ENCODE measurements at places on chromosomes 2 and 18. TPM values are rescaled to one million over a fixed set of nuclear protein-coding genes. Genes with fewer than 3 reads are reported as not detected.

Gene ZDBF2
- 20.8 TPM for total RNA-seq

Gene CYTIP
- total RNA-seq: 0.48 TPM

Gene RUFY4
- not detected for total RNA-seq

Gene MORN2
- total RNA-seq: 16.7 TPM

Gene GPR55
- 0.32 TPM for total RNA-seq

DNA sequence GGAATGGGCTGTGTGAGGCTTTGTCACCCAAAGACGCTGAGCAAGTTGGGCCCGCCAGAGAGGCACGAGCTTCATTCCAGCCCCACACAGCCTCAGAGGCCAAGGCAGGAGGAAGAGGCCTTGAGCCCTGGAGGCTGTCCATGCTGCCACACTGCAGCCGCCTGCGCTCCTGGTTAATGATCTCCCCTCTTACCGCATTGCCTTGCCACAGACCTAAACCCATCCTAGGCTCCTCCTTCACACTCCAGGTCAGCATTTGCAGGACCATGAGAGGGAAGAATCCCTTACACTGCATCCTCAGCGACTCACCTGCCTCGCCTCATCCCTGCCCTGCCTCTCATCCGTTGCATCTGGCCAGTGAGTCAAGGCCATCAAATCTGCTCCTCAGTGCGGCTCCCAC lies 24.6 kb downstream of the KIF3C start:
- no peaks in the 10 kb centered on the region for H3K36me3 ChIP-seq
- H3K4me1 ChIP-seq: no peaks in the 10 kb centered on the region
- no peak overlapping the region for H3K27ac ChIP-seq
- H3K4me3 ChIP-seq: no peak overlapping the region
- no peaks in the 10 kb centered on the region for H3K27me3 ChIP-seq

- H3K4me3 ChIP-seq: no peak overlapping the region
- no peak for DNase-seq
- H3K36me3 ChIP-seq: no peaks in the 10 kb centered on the region
- H3K4me1 ChIP-seq: no peaks in the 10 kb centered on the region
Observed at GRCh38 chr2:101899871-101900270, 91.9 kb upstream of the IL1R2 start.

DNA sequence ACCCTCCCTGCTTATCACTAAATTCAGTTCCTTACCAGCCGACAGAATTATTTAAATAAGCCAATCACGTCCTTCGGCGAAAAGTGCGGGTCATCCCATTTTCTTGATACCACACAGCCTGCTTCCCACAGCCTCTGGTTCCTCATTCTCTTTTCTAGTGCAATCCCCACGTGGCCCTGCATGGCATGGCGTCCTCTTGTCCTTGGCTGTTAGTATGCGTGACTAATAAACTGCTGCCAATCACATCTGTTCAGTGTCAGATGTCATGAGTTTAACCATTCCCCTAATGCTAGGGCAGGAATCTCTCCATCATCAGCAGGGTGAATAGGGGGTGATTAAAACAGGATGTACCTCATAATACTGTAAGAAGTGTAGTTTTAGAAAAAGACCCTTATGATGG lies 62.8 kb upstream of the TSPYL6 start:
- no peaks in the 10 kb centered on the region for H3K36me3 ChIP-seq
- H3K4me3 ChIP-seq: no peak overlapping the region
- H3K27ac ChIP-seq: no peak overlapping the region

- no peaks in the 10 kb centered on the region for H3K27me3 ChIP-seq
- no peaks in the 10 kb centered on the region for H3K4me1 ChIP-seq
- no peak for DNase-seq
- H3K27ac ChIP-seq: no peak overlapping the region
- no peaks in the 10 kb centered on the region for H3K36me3 ChIP-seq
Observed at GRCh38 chr2:107278672-107279071, 392.7 kb upstream of the ST6GAL2 start.

GRCh38 chr2:56089931-56090330 lies 93.9 kb upstream of the CCDC85A start:
- H3K27me3 ChIP-seq: no peaks in the 10 kb centered on the region
- H3K27ac ChIP-seq: no peak overlapping the region
- H3K4me3 ChIP-seq: no peak overlapping the region
- no peaks in the 10 kb centered on the region for H3K36me3 ChIP-seq

DNA sequence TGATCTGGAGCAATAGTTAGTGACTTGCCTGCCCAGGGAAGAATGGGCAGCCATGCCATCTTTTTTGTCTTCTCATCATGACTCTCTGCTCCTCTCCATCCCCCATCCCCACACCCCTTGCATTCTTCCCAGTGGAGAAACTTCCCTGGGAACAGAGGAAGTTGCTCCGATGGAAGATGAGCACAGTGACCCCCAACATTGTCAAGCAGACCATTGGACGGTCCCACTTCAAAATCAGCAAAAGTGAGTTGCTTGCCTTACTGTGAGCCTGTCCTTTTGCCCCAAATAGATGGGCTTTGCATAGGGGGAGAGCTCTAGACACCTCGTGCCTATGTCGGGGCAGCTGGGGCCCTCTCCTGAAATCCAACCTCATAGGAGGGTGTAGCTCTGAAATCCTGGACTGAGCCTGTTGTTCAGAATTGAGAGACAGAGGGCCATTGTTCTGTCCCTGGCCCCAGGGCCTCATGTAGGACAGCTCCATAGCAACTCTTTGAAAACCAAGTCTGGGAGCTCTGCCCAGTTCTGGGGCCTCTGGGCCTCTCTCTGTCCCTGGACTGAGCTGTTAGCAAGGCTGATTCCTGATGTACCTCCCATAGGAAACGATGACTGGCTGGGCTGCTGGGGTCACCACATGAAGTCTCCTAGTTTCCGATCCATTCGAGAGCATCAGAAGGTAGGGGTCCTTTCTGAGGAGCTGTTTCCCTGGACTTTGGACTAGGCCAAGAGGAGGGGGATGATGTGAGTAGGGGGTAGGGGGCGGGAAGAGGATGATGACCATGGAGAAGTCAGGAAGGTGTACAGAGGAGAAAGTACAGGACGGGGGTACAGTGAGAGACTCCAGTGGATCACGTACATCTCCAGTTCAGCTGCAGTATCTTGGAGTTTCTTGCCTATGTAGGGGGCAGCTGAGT lies 35.2 kb downstream of the TTLL4 start:
- H3K4me1 ChIP-seq: peaks cover 12% of the 10 kb centered on the region
- H3K36me3 ChIP-seq: peaks cover 72% of the 10 kb centered on the region
- H3K27me3 ChIP-seq: no peaks in the 10 kb centered on the region
- H3K27ac ChIP-seq: no peak overlapping the region
- H3K4me3 ChIP-seq: no peak overlapping the region
- no peak for DNase-seq

- DNase-seq: no peak
- no peaks in the 10 kb centered on the region for H3K27me3 ChIP-seq
- H3K4me3 ChIP-seq: no peak overlapping the region
- H3K27ac ChIP-seq: no peak overlapping the region
- no peaks in the 10 kb centered on the region for H3K36me3 ChIP-seq
Observed at GRCh38 chr2:23280401-23280800, 104.6 kb upstream of the KLHL29 start.

GRCh38 chr2:152243761-152244640 lies 68.4 kb upstream of the STAM2 start:
- H3K36me3 ChIP-seq: no peaks in the 10 kb centered on the region
- H3K4me3 ChIP-seq: no peak overlapping the region
- H3K27ac ChIP-seq: no peak overlapping the region

DNA sequence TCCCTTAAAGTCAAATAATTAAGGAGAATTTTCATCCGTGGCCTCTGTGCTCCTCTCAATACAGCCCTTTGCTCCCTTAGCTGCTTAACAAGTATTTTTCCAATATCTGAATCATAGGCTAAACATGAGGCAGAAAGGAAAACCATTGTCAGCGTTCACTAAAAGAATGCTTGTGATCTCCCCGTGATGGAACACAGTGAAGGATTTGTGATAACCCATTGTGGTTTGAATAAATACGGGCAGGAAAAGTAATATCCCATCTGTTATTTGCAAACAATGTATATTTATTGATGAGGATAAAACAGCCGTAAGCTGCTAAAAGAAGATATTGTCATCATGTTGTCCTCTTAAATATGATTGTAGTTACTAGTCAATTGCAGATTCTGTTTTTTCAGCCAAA lies 258.1 kb downstream of the NAPG start:
- no peaks in the 10 kb centered on the region for H3K4me1 ChIP-seq
- no peak overlapping the region for H3K4me3 ChIP-seq
- H3K27me3 ChIP-seq: no peaks in the 10 kb centered on the region
- DNase-seq: no peak
- H3K27ac ChIP-seq: no peak overlapping the region
- no peaks in the 10 kb centered on the region for H3K36me3 ChIP-seq

DNA sequence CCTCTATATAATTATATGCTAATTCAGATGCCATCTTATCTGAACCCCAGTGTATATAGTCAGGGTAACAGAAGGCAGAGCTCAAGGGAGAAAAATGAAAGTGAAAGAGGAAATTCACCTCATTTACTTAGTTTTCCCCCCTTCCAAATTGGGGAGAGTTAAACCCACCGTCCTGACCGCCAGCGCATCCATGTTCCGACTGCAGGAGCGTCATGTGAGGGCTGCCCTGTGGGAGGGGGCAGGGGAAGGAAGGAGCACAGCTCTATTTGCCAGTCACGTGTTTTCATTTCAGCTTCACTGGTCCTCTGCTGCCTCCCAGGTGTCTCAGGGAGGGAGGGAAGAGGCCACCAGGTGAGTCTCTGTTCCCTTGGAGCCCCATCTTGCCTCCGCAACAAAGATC lies 13.2 kb downstream of the CNNM4 start:
- no peaks in the 10 kb centered on the region for H3K27me3 ChIP-seq
- peaks cover 25% of the 10 kb centered on the region for H3K4me1 ChIP-seq
- H3K4me3 ChIP-seq: no peak overlapping the region
- H3K36me3 ChIP-seq: no peaks in the 10 kb centered on the region

DNA sequence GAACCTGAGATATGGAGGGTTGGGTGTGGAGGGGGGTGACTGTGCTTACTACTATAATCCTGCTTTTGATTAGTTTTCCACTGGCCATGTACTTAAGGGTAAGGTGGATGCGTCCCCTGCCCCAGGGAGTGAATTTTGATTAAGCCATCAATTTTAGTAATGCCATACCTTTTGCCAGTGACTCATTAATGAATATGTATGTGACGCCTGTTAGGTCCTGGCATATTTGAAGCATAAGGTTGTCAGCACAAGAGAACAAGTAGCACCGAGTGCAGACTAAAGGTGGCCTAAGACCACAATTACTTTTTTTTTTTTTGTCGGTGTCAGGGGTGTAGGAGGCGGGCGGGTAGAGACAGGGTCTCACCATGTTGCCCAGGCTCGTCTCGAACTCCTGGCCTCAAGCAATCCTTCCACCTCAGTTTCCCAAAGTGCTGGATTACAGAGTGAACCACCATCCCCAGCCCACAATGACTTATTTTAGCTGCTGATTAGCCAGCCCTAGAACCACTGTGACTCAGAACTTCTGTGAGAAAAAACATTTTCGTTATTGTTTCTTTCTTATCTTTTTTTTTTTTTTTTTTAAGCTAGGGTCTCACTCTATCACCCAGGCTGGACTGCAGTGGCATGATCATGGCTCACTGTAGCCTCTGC lies 7.0 kb downstream of the TANC1 start:
- H3K36me3 ChIP-seq: no peaks in the 10 kb centered on the region
- no peak overlapping the region for H3K4me3 ChIP-seq
- H3K4me1 ChIP-seq: no peaks in the 10 kb centered on the region
- no peak for DNase-seq

DNA sequence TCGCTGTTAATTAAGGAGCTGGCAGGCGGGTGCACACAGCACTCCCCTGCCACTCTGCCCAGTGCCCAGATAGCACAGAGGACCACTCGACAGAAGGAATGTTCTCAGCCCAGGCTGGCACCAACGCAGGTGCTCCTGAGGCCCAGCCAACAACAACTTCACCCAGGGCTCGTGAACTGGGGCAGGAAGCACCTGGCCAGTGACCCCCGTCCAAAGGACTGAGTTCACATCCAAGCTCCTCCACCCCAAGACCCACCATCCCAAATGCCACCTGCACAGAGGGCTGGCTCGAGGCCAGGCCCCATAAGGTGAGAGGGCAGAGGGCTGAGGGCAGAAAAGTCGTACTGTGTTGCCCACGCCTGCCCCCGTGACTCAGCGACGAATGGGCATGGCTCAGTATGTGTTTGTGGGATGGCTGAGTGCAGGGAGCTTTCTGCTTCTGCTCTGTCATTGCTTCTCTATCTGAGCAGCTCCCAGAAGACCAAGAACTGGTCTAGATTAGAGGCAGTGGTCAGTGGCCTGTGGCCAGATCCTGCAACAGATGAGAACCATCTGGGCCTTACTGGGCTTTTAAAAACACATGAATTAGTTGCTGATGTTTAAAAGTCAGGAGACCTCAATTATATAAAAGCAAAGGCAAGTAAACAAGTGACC lies 68.4 kb downstream of the POLR1A start:
- H3K4me1 ChIP-seq: peaks cover 71% of the 10 kb centered on the region
- DNase-seq: peak; percentile 72
- no peaks in the 10 kb centered on the region for H3K27me3 ChIP-seq
- no peak overlapping the region for H3K4me3 ChIP-seq
- peak overlapping the region; percentile 96 for H3K27ac ChIP-seq

DNA sequence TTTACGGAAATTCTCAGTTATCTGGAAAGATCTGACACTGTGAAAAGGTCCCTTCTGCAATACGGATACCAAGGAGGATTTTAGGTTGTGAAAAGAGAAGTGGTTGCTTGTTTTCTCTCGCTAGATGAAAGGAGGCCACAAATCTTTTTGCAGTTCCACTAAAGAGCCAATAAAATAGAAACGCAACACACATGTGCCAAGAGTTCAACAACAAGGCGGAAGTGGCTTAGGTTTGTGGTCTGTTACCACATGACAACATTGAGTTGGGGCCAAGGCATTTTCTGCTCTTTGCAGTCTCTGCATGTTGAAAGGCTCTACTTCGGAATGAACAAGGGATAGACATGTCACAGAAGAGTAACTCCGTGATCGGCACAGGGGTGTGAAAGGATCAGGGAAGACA lies 115.7 kb upstream of the OSR1 start:
- H3K27ac ChIP-seq: no peak overlapping the region
- H3K36me3 ChIP-seq: no peaks in the 10 kb centered on the region
- H3K4me1 ChIP-seq: no peaks in the 10 kb centered on the region
- H3K4me3 ChIP-seq: no peak overlapping the region
- no peaks in the 10 kb centered on the region for H3K27me3 ChIP-seq

DNA sequence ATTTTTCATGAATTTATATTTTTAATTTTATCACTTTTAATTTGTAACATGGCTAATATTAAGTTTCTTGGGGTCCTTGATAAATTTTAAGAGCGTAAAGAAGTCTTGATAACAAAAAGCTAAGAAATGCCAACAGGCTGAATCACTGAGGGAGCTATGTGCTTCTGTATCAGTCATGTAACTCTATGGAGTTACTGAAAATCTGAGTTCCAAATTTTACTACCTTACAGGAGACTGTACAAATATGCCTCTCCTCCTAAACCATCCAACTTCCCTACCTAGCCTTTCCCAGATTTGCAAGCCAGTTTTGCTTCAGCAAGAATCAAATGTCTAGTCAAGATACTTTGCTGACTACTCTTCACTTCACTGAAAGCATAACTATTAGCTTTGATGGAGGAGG lies 35.7 kb downstream of the FEZ2 start:
- H3K27me3 ChIP-seq: no peaks in the 10 kb centered on the region
- DNase-seq: no peak
- peak overlapping the region; percentile 78 for H3K27ac ChIP-seq
- H3K36me3 ChIP-seq: peaks cover 50% of the 10 kb centered on the region

Data from psoas muscle (tissue), 8 donors.